Right ventricle myocardium superior (tissue), 1 donor: ENCODE measurements at places on chromosomes 7 and 10.

DNA sequence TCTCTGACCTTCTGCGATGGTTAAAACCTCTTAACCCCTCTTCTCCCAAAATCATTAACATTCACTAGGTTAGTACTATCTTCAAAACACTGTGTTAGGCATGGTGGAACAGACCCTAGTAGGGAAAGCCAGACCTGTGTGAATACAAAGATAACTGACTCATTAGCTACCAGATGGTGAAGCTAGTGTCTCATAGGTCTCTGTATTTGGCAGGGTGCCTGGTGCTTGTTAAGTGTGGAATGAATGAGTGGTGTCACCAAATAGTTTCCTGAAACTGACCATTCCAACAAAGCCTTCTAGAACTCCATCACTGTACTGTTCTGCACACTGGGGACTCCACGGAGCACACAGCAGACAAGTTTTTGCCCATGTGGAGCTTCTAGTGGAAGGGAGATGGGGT is 27.7 kb upstream of the TM9SF3 start:
- no peak for DNase-seq

- DNase-seq: no peak
Observed at GRCh38 chr7:21077602-21078001, 290.9 kb upstream of the SP8 start.

- DNase-seq: no peak
Observed at GRCh38 chr10:59279476-59279875, 82.9 kb downstream of the FAM13C start.

DNA sequence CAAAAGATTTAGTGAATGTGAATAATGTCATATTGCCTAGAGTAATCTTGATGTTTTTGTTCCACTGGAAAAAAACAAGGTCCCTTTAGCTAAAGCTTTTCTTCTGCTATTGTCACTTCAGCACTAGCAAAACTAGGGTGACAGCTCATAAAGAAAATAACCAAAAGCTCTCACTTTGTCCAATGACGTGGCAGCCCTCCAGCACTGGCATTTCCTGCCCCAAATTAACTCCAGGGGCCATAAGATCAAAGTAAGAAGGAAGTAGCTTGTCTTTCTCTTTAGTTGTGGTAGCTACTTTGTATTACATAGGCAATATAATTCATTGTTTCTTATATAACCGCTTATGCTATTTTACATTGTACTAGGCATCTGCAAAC is 47.3 kb downstream of the LRRN3 start:
- DNase-seq: peak; percentile 50

GRCh38 chr10:63467841-63468240 is 2.1 kb upstream of the JMJD1C start:
- DNase-seq: no peak

- no peak for DNase-seq
Observed at GRCh38 chr7:34282271-34282670, 375.7 kb upstream of the NPSR1 start.

- DNase-seq: peak; percentile 56
Observed at GRCh38 chr7:24812305-24812945, 55.2 kb upstream of the GSDME start.

- peak; percentile 50 for DNase-seq
Observed at GRCh38 chr7:73395538-73396503, 37.8 kb upstream of the FZD9 start.

- no peak for DNase-seq
Observed at GRCh38 chr10:50544857-50545429, 78.8 kb downstream of the SGMS1 start.

- no peak for DNase-seq
Observed at GRCh38 chr10:11441151-11441535, 170.3 kb downstream of the USP6NL start.

DNA sequence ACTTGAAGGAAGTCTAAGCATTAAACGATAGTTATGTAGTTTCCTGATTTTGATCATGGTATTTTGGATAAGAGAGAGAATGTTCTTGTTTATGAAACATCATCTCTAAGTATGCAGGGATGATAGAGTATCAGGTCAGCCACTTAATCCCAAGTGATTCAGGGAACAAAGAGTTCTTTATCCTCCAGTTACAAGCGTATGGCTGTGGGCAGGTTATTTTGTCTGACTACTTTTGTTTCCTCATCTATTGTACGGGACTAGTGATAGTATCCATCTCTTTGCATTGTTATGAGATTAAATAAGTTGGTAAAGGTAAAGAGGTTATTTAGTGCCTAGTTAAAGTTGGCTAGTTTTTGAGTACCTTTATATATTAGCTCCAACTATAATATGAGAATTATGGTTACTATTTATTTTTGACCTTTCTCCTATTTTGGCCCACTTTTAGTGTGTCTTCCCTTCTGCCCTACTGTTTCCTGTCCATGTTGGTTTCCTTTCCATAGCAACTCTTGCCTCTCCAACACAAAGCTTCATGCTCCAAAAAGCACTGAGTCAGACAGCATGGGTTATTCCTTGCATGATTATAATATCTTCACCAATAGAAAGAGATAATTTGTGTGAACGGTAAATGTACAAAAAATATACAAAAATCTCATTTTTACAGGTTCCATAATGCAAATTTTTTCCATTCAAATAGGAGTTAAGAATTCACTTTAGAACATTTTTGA is 65.4 kb downstream of the SP8 start:
- no peak for DNase-seq

DNA sequence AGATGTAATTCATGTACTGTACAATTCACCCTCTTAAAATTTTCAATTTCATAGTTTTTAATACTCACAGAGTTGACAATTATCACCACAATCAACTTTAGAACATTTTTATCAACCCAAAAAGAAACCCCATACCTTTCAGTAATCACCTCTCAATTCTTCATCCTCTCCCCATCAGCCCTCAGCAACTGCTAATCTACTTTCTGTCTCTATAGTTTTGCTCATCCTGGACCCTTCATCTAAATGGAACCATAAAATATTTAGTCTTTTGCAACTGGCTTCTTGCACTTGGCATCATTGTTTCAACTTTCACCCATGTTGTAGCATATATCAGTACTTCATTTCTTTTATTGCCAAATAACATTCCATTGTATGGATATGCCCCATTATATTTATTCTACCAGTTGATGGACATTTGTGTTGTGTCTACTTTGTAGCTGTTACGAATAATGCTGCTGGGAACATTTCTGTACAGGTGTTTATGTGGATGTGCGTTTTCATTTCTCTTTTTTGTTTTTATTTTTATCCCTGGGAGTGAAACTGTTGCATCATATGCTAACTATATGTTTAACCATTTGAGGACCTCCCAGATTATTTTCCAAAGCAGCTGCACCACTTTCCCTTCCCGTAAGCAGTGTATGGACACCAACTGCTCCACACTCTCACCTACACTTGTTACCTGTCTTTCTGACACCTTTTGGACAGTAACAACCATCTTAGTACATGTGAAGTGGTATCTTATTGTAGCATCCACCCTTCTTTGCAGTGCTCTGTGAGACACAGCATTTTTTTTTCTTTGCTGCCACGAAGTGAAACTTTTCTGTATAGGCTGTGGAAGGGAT is 65.4 kb upstream of the APBB1IP start:
- DNase-seq: no peak

GRCh38 chr10:124323806-124324205 is 94.9 kb downstream of the OAT start:
- DNase-seq: no peak

DNA sequence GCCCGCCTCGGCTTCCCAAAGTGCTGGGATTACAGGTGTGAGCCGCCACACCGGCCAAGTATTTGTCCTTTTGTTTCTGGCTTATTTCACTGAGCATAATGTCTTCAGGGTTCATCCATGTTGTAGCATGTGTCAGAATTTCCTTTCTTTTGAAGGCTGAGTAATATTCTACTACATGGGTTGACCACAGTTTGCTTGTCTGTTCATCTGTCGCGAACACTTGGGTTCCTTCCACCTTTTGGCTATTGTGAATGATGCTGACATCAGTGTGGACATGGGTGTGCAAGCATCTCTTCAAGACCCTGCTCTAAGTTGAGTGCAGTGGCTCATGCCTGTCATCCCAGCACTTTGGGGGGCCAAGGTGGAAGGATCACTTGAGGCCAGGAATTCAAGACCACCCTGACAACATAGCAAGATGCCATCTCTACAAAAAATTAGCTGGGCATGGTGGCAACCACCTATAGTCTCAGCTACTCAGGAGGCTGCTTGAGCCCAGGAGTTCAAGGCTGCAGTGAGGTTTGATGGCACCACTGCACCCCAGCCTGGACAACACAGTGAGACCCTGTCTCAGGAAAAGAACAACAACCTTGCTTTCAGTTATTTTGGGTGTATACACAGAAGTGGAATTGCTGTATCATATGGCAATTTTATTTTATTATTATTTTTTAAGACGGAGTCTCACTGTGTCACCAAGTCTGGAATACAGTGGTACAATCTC is 17.0 kb downstream of the CHST12 start:
- peak; percentile 0 for DNase-seq
